ENCODE measurements at places on chromosomes 7 and 10.

DNA sequence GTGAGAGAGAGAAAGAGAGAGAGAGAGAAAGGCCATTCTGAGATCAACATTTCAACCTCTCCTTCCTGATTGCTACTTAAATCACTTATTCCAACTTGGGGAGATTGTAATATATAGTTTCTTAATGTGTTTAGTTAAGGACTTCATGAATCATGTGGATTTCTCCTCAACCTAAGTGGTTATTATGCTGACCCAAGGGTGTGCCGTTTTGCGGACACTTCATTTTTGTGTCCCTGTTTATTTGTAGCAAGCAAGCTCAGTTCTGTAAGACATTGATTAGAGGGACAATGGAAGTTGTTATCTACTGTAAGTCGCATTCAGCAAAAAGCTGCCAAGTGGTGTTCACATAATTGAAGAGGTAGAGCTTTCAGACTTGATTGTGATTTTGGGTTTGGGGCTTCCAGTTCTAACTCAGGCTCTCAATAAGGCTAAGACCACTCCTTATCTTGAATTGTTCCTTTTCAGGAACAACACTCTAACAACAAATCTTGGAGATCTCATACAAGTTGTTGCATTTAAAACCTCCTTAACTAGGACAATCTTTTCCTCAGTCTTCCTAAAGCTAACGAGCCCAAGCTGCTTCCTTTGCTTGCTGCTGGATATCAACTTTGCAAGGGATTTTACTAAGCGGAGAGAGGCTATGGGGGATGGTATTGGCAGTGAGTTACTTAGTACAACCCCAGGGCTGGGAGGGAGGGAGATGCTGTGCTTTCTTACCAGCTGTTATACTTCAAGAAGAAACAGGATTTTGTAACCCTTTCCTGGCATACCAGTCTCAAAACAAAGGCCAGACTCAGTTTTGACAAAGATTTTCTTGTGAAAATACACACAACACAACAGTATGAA, 19.8 kb upstream of the COL1A2 start:
- no peak for DNase-seq

- DNase-seq = no peak
These were observed 448.1 kb upstream of the PODXL start for GRCh38 chr7:132004529-132004928.

- DNase-seq = no peak
These were observed 95.0 kb downstream of the LRRC18 start for GRCh38 chr10:48844616-48845015.

DNA sequence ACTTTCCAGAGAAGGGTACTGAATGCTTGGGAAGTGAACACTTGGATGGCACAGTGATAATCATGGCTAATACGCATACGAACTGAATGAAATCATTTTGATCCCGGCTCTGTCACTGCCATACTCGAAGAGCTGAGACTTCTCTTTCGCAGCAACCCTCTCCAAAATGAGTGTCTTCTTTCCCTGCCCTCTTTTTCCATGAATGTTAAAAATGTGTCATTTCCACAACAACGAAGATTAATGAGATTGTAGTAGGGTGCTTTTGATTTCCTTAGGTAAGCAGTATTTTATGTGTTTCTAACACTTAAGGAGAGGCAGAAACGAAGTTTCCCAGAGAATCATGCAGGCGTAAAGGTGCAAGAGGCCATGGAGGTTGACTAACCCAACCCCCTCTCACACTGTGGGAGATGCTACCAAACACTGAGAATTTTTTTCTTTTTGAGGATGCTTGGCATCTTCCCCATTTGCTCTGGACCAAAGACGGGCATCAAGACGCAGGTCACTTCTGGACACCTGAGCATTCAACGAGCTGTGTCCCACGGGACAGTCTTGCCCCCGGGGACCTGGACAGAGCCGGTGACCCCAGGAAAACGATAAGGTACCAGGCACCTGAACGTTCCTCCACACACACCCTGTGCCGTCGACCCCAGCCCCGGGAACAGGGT, 823 bp downstream of the COPG2 start:
- DNase-seq = no peak

DNA sequence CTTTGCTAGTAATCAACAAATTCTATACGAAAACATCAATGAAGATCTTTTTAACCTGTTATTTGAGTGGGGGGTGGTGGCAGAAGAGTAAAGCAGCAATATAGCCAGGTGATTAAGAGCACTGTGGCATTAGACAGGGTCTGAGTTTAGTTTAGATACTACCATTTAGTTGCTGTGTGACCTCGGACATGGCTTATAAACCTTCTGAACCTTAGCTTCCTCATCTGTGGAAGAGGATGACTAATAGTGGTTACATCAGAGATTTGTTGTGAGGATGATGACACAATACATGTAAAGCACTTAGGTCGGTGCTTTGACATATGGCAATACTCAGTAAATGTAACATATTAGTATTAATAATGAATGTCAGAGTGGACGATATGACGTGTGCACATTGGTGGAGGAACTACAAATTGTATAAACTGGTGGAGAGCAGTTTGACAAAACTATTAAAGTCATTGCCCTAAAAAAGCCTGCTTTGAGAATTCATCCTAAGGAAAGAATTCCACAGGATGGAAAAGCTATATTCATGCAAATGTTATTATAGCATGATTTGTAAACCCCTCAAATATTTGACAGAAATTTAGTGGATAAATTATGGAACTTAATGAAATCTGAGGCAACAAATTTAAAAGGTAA, 24.3 kb downstream of the SPAG6 start:
- no peak for DNase-seq

DNA sequence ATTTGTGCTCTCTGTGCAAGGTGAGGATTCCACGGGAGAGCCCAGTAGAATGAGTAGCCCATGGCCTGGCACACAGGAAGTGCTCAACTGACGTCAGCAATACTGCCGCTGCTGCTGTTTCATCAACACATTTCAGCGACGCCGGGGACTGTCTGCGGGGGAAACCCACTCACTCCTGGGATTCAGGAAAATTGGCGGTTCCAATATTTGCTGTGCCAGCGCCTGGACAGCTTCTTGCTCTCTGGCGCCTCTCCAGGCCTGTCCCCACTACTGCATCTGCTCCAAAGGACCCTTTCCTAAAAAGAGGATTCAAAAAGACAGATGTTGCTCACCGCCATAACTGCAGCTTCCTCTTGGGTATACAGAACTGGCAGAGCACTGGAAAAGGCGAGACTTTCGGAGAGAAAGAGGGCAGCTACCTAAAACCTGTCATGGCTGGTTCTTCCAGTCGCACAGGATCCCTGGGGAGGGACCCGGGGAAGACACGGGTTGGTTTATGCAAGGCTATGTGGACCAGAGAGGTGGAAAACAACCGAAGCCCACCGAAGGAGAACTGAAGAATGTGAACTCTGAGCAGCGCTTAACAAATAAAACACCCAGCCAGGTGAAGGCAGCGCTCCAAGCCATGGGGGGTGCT, 39.7 kb upstream of the ENO4 start:
- DNase-seq = no peak

DNA sequence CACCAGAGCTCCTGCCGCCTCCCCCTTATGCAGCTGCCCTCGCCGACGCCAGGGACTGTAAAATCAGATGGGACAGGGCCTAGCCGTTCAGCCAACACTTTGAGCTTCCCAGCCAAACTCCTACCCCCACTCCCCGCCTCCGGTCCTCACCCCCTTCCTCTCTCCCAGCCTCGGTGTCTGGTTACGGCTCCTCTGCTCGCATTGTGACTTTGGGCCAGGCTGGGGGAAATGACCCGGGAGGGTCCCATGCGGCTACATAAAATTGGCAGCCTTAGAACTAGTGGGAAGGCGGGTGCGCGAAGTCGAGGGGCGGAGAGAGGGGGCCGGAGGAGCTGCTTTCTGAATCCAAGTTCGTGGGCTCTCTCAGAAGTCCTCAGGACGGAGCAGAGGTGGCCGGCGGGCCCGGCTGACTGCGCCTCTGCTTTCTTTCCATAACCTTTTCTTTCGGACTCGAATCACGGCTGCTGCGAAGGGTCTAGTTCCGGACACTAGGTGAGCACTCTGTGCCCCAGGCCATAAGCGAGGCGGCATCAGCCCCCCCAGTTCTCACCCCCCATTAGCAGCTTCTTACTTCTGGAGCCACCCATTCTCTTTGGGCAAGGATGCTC, at the start of gene KAZALD1:
Gene KAZALD1, plus strand, starts transcription at position 366 of the 608 bp plus-strand sequence. CDS start 604 bp downstream, outside the sequence.
- DNase-seq = no peak

GRCh38 chr7:39137480-39137879, 159.8 kb downstream of the POU6F2 start:
- DNase-seq = no peak

- no peak for DNase-seq
These were observed 6.2 kb upstream of the ITGB1 start for GRCh38 chr10:32964270-32964669.

- DNase-seq = no peak
These were observed 26.9 kb downstream of the MYPN start for GRCh38 chr10:68135922-68136792.

GRCh38 chr10:623477-624311, 65.8 kb downstream of the DIP2C start:
- no peak for DNase-seq

GRCh38 chr7:80499350-80499953, 12.4 kb downstream of the GNAT3 start:
- DNase-seq = no peak

DNA sequence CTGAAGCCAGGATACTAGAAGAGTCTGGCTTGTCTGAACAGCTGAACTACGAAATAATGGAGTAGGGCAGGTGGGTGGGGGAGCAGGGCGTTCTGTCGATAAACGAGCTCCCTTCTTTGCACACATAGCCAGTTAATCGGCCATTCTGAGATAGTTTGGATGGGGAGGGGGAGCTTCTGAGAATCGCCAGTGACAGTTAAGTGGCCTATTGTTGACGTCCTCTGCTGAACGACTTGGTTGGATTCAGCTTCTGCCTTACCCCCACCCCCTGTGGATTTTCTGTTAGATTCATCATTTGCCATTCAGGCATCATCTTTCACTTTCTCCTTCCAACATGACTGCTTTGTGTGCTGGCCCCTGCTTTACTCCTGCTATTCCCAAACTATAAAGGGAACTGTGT, 520 bp downstream of the CPA5 start:
- no peak for DNase-seq

- no peak for DNase-seq
These were observed at the start of gene HHEX for GRCh38 chr10:92689663-92690210. TSS of gene HHEX (plus strand) at chr10:92689955. CDS start at chr10:92689987, 32 bp downstream.

DNA sequence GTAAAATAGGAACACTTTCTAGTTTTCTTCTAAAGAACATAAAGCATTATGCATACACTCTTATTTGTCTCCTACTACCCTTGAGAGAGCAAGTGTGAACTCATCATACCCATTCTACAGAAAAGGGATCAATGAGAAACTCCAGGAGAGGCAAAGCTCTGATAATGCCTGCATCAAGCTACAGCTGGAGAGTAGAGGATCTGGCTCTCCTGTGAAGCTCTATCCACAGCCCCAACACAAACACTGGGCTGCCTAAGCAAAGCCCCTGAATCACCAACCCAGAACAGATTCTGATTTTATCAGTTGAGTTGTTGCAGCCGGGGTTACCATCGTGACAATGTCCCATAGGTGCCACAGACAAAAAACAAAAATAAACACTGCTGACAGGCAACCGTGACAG, 74.9 kb downstream of the NUDCD3 start:
- DNase-seq = no peak

DNA sequence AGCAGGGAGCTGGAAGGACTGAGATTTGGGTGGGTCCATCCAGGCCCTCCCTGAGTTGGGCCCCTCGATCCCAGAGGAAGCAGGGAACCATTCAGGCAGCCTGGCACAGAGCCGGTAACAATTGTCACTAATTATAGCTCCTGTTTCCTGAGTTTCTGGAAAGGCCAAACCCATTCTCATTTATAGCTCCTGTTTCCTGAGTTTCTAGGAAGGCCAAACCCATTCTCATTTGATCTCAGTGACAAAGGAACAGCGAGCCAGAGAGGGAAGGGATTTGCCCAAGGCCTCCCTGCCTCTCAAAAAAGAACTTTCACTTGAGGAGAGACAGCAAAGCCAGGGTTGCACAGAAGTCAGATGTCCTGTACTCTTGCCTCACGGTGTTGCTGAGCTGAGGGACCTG, 521.9 kb downstream of the TYW1 start:
- no peak for DNase-seq

DNA sequence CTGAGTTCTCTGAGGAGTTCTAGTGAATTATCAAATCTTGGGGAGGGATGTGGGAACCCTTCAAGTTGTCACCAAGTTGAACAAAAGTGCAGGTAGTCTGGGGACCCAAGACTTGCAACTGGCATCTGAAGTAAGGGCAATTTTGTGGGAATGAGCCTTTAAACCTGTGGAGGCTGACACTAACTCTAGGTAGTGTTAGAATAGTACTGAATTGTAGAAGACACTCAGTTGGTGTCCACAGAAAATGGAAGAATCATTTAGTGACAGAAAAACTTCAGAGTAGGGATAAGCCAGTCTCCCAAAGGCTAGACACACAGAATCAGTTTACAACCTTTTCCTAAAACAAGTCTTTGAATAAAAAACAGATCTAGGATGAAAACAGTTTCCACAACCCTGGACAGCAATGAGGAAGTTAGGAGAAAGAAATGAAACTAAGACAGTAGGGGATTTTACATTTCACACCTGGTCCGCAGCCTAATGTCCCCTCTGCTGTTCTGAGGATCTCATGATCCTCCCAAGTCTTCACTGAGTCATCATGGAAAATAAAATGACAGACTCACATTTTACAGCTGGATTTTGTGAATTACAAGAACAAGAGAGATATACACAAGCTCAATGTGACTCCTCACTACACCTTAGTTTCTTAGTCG, 23.0 kb upstream of the ING3 start:
- DNase-seq = no peak

GRCh38 chr10:44046605-44047004, 338.3 kb downstream of the CXCL12 start:
- no peak for DNase-seq
